ENCODE measurements at places on chromosomes 3 and 15.
A peak's percentile ranks its signal among the peaks of the same experiment; 100 is the strongest.

GRCh38 chr3:127674790-127675189 lies 2.0 kb downstream of the ABTB1 start:
- DNase-seq = no peak

DNA sequence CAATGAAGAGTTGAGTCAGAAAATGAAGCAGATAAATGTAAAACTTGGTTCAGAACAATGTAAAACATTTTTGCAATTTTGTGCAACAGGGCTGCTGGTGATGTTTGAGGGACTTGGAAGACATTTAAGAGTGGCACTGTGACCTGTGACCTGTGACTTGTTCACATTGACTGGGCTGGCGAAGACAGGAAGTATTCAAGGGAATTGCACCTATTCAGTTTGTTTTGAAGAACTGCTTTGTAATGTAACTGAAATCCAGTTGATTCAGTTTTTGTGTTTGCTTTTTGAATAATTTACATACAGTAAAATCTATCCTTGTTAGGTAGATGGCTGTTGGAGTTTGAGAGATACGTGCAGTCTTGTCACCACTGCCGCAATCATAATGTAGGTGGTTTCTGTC lies 35.4 kb downstream of the MCTP2 start:
- DNase-seq = no peak

DNA sequence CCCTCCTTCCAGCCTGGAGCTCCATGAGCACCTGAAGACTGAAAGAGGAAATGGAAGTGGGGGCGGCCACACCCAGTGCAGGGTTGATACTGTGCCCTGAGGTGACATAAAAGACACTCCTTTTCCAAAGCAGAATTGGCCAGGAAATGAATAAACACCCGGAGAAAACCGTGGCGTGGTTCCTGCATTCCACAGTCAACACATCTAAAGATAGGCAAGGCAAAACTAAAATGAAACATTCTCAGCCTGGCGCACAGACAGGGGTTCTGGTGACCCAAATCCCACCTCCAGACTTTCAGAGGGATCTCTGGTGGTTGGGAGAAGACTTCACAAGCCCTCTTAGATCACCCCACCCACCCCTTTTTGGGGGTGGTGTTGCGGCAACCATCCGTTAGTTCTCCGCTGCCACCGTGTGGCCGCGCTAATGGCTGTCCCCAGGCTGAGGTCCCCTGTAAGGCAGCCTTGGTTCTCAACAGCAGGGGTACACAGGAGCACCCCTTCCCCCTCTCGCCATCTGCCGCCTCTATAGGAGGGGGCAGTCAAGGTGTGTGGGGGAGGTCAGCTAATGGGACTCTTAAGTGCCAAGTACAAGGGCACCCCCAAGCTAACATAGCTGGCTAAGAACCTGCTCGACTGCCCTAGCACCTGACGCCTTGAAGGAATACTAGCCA lies 2.5 kb upstream of the MST1R start:
- no peak for DNase-seq

DNA sequence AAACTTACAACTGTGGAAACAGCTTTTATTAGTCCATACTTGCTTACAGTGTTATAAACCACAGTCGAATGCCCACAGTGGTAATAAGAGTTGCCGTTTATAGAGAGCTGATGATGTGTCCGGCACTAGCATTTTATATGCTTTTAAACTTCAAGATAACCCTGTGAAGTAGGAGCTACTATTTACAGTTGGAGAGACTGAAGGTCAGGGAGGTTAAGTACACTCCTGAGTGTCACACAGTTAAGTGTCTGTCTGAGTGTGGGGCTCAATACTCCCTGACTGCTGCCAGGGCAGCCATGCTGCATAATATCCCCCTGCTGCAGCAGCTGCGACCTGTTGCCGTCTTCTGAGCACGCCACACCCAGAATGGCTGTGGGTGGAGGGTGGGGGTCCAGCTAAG lies 89.9 kb upstream of the TNFAIP8L3 start:
- DNase-seq = no peak

- DNase-seq = no peak
Observed at GRCh38 chr15:67746022-67746421, 79.3 kb upstream of the SKOR1 start.

GRCh38 chr3:10328460-10329071 lies 7.7 kb upstream of the SEC13 start:
- no peak for DNase-seq

DNA sequence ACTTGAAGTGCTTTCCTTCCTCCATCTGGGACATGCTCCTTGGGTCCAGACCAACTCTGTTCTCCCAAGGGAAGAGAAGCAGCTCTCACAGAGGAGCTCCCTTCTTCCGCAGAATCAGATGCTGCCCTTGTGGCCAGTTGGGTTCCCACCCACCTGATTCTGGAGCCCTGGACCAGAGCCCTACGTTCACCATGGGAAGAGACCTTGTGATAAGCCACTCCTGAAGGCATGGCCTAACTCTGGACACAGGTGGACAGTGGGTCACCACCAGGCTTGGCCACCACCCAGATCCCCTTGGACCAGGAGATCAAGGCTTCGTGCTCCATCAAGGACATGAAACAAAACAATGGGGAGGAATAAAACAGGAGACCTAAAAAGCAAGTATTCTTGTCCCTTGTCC lies 172.2 kb downstream of the RPLP1 start:
- DNase-seq = no peak

DNA sequence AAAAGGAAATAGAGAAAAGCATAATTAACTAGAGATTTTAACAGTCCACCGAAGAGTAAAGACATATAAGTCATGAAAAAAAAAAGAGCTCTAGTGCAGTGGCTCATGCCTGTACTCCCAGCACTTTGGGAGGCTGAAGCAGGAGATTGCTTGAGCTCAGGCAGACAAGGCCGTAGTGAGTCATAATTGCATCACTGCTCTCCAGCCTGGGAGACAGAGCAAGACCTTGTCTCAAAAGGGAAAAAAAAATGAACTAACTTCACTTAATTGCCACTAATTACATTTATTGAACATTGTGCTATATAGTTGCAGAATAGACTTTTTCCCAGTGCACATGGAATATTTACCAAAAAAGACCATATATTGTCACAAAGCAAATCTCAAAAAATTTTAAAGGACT lies 221.8 kb downstream of the CBLB start:
- peak; percentile 34 for DNase-seq

- DNase-seq = no peak
Observed at GRCh38 chr3:186141790-186142189, 32.9 kb upstream of the ETV5 start.

GRCh38 chr15:66156310-66156975 lies 97.1 kb downstream of the MEGF11 start:
- DNase-seq = no peak

DNA sequence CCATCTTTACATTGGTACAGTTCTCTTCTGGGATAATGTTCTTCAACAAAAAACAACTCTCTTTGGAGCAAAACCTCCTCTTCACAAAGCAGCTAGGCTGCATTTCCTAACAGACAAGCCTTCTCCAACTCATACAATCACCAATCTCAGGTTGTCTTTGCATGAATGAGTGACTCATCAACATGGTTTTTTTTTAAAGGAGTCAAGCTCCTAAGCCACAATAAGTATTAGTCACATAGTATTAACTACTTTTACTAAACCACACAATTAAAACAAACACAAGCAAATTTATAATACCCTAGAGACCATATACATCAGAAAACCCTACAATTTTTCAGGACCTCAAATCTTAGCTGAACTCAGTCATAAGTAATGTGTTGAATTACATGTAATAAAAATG lies 137.4 kb downstream of the TBC1D5 start:
- DNase-seq = no peak

DNA sequence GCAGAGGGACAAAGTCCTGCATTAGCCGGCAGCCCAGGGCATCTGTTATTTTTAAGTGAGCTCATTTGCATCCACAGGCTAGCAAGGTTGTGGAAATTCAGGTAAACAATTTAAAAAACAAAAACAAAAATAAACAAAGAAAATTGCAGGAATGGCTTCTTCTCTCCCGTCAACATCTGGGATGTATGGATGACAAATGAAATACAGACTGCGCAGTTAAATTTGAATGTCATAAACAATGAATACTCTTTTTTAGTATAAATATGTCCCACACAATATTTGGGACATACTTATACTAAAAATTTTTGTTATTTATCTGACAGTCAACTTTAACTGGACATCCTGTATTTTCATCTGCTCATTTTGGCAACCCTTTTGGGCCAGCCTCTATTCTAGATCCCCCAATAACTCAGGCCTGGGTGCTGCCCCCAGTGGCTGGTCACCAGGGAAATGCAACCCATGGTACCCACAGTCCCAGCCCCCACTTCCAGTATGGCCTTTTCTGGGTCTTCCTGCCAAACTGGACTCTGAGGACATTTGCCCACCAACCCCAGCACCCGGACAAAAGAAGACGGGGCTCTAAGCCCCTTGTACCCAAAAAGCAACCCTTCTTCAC lies 12.7 kb downstream of the GRM2 start:
- no peak for DNase-seq

- no peak for DNase-seq
Observed at GRCh38 chr3:41198526-41198925, 779 bp upstream of the CTNNB1 start.

- no peak for DNase-seq
Observed at GRCh38 chr3:134149286-134149685, 101.4 kb downstream of the RYK start.

- no peak for DNase-seq
Observed at GRCh38 chr15:42085721-42086120, 8.6 kb downstream of the PLA2G4D start.

GRCh38 chr15:58732625-58733363 lies 16.7 kb downstream of the ADAM10 start:
- DNase-seq = no peak

DNA sequence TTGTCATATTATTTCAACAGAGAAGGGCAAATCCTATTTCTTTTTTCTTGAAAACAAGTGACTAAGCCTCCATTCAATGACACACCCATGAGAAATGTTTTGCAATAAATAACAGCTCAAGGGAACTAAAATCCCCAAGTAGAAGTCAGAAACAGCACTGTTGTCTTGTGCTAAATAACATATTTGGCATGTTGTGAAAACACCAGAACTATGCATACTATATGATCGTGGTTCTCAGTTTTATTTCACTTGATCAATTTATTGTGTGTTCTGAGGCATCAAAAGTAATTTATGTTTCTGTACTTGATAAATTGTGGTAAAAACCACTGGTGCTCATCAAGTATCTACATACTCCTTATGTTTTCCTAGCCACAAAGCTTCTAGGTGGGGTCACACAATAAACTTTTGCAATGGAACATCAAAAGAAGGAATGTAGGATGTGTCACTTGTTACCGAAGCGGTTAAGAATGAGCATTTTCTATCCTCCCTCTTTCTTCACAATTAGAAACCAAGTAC lies 691.7 kb upstream of the CBLB start:
- no peak for DNase-seq

DNA sequence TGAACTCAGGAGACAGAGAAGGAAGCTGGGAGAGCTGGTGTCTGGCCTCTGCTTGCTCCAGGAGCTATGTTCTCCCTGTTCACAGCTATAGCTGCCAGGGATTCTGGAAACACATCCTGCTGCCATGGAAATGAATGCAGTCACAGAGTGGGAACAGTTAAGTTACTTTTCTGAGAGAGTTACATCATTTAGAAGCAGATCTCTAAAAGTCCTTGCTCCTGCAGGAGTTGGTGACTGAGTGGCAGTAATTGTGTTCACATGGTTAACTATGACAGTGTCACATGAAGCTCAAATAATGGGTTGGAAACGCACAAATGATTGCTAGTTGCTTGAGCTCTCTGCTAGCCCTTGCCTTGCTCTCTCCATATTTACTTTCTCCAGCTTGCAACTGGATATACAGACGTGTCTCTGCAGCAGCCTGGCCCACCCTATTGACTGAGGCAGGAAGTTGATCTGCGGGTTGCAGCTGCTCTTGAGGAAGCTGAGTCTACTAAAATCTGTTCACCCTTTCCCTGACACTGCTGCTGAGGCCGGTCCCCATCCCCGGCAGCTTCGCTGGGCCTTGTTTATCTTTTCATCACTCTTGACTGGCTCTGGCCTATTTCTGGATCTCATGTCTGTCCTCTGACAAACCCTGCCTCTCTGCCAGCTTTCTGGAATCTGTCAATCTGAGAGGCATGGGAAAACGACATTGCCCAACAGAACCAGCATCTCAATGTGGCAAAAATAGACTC lies 16.7 kb upstream of the ISLR start:
- DNase-seq = no peak

DNA sequence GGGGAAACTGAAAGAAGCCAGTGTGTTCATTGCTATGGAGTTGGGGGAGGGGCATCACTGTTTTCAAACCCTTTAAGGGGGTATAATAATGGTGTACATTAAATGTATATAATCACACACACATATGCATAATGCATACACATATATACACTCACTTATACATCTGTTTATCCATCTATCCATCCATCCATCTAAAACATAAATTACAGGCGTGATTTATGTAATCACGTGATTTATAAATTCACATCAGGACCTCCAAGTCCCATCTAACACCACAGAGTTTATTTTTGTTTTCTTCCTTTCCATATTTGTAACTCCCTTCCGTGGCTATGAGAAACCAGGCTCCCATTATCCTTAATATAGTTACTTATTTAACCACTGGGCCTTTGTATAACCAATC lies 39.8 kb downstream of the GRAMD1C start:
- DNase-seq = no peak
